ENCODE measurements at places on chromosomes 16 and 17.

GRCh38 chr16:2022723-2023091 lies 3.1 kb downstream of the NPW start:
- no peak for DNase-seq

- DNase-seq, result no peak
Measured at GRCh38 chr16:87233928-87234327, 83.3 kb downstream of the C16orf95 start.

GRCh38 chr17:76009969-76010661 lies 9.5 kb downstream of the CDK3 start:
- DNase-seq, result no peak

DNA sequence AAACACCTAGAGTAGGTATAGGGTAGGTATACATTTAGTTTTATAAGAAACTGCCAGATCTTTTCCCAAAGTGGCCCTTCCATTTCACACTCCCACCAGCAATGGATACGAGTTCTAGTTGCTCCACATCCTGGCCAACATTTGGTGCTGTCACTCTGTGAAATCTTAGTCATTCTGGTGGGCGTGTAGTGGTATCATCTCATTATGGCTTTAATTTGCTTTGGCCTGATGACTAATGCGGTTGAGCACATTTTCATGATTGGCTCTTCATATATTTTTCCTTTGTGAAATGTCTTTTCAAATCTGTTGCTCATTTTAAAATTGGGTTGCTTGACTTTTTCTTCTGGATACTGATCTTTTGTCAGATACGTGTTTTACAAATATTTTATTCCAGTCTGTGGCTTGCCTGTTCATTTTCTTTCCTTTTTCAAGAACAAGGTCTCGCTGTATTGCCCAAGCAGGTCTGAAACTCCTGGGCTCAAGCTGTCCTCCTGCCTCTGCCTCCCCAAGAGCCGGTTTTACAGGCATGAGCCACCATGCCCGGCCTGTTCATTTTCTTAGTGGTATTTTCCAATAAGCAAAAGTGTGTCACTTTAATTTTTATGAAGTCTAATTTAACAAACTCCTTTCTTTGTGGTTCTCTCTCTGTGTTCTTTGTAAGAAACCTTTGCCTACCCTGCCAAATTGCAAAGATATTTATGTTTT lies 192.4 kb downstream of the SEC14L1 start:
- DNase-seq, result no peak

DNA sequence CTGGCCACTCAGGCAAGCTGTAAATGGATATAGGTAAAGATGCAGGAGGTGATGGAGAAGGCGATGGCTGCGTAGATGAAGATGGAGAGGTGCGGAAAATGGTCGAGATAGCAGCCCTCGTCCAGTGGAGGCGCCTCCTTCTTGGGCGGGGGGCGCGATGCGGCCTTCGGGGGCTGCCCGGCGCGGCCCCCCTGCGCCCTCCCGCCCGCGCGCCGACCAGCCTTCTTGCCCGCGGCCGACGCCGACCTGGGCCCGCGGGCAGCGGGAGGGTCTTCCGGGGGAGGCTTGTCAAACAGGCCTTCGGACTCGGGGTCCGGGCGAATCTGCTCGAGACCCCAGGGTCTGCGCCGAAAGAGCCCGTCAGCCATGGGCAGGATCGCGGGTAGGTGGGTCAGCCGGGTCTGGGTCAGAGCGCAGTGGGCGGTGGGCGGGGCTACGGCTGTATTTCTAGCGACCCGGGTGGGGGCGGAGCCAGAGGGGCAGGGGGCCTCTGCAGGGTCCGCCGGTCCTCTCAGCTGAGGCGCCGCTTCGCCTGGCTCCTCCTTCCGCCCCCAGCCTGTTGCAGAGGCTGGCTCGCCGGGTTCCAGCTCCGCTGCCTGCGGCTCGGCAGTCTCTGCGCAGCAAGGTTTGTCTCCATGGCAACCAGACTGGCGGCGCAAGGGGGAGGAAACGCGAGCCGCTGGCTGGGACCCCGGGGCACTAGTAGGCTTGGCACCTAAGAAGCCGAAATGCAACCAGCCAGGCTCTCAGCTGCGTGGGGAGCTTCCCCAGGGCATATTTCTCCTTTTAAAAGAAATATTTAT lies 14.4 kb downstream of the MIS12 start:
- peak; percentile 53 for DNase-seq

GRCh38 chr16:56691885-56692284 lies 9.6 kb downstream of the MT1X start:
- no peak for DNase-seq

- DNase-seq, result no peak
Measured at GRCh38 chr17:66730461-66730923, 104.4 kb upstream of the CACNG5 start.

- DNase-seq, result no peak
Measured at GRCh38 chr16:52022980-52023379, 524.0 kb downstream of the TOX3 start.

GRCh38 chr17:77842528-77843147 lies 115.9 kb upstream of the TNRC6C start:
- no peak for DNase-seq

GRCh38 chr16:66894948-66895688 lies 14.8 kb downstream of the PDP2 start:
- DNase-seq, result peak; percentile 22

DNA sequence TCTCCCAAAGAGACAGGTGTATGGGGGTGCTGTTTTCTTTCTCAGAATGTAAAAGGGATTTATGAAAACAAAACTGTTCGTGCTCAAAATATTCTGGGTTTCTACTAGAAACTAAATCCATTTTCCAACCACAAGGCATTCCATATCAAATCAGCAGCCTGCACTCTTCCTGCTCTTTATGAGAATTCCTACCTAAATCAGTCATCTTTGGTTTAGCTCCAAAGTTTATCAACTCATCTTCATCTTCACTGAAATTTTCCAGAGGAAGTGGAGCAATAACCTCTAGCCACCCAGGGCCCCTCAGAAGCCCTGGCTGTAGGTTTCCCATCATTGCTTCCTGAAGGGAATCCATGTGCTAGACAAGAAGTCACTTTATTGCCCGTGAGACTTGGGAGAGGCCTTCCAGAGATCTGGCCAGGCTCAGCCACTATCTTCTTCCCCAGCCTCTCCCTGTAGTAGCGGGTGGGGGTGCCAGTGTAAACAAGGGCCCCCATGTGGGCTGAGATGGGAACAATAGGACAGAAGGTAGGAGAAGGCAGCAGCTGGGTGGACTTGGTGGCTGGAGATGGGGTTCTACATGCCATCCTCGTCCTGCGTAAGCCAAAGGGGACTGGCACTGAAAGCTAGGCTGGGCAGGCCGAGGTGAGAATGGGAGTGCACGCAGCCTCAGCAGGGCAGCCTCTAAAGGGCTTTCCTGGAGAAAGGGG lies 22.0 kb upstream of the ALDH3A1 start:
- no peak for DNase-seq

GRCh38 chr17:36048066-36048465 lies 16.0 kb upstream of the CCL18 start:
- DNase-seq, result no peak

- no peak for DNase-seq
Measured at GRCh38 chr16:81879625-81880024, 100.5 kb downstream of the PLCG2 start.

DNA sequence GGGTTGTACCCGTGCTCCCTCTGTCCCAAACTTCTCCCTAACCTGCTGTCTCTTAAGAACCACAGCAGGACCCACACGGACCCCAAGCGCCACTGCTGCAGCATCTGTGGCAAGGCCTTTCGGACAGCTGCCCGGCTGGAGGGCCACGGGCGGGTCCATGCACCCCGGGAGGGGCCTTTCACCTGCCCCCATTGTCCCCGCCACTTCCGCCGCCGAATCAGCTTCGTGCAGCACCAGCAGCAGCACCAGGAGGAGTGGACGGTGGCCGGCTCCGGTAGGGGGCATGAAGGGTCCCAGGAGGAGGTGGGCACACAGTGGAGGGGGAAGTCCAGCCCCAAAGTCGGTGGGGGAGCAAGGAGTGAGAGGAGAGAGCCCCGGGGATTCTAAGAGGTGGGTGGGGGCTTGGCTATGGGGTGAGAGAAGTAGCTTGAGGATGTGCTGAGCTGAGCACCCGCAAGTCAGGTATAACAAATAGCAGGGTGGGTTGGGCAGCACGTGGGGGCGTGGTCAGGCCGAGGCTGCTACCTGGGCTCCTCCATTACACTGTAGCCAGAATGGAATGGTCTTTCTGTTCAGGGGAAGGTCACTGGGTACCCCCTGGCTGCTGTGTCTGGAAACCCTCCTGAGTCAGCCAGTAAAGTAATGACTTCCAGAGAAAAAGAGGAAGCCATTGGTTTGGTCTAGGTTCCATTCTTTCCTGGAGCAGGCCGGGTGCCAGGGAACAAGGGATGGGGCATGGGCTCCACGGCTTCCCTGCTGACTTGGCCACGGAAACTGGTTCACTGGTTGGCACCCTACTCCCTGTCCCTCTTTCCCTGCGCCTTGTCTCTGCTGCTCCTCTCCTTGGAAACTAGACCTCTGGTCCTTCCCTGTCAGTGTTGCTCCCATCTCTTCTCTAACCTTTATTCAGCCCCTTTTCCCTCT lies 7.1 kb downstream of the PRSS53 start:
- no peak for DNase-seq

- no peak for DNase-seq
Measured at GRCh38 chr17:64126918-64127317, 3.0 kb downstream of the ERN1 start.

DNA sequence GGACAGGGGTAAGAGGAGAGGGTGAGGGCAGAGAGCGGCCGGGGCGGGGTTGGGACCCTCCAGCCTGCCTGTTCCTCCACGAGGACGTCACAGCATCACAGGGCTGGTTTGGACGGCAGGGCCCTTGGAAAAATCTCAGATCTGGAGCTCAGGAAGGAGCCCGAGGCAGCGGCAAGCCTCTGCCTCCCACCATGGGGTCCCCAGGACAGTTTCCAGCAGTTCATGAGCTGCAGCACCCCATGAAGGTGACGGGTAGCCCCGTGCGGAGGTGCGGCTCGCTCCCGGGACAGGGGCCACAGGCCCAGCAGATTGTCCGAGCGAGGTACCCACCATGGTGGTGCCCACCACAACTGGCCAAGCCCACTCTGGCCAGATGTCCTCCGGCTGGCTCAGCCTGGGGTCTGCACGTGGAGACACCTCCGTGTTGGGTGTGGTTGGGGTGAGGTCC lies 21.3 kb downstream of the TPSD1 start:
- no peak for DNase-seq

DNA sequence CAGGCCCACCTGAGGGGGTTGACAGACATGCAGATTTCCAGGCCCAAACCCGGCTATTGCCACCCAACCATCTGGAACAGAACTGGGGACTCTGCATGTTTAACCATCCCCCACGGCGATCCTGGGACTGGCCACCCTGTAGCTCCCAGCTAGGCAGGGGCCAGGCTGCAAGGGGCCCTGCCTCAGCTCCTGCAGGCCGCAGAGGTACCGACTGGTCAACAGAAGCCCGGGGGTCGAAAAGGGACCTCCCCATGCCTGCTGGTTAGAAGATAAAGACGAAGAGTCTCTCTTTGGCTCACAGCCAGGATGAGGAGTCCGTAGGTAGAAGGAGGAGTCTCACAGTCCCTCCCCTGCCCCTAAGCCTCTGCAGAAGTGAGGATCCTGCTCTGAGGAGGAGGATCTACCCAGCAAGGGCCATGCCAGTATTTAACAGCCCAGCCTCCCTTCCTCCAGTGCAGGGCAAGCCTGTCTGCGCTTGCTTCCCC lies 223.4 kb upstream of the TNRC6C start:
- DNase-seq, result no peak

DNA sequence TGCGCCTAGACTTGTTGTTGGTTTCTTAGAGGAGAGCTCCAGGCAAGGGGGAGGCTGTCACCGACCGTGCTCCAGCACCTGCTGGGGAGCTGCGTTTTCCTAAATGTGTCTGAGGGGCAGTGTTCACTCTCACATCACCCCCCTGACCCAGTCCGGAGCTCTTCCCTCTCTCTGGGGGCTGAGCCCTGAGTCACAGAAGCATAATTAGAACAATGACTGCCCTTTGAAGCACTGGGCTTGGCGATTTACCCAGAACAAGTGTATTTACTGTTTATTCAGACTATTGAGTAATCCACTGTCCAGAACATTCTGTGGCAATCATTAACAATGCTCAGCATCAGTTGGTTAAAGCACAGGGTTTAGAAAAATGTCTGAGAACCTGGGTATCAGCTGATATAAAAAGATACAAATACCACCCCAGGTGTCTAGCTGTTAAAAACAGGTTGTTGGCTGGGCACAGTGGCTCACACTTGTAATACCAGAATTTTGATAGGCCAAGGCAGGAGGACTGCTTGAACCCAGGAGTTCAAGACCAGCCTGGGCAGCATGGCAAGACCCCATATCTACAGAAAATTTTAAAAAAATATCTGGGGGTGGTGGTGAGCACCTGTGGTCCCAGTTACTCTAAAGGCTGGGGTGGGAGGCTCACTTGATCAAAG lies 8.1 kb downstream of the CES4A start:
- DNase-seq, result no peak

DNA sequence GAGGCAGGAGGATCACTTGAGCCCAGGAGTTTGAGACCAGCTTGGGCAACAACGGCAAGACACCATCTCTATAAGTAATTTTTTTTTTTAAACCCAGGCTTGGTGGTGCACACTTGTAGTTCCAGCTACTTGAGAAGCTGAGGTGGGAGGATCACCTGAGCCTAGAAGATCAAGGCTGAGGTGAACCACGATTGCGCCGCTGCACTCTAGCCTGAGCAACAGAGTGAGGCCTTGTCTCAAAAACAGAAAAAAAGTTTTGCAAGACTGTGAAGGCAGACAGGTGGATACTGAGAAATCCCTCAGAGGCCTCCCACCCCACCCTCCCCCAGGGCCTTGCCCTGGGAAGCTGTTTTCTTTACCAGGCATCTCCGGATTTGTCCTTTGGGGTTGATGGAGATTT lies 125.4 kb downstream of the MGAT5B start:
- DNase-seq, result no peak

GRCh38 chr16:22810226-22810625 lies 3.7 kb upstream of the HS3ST2 start:
- DNase-seq, result no peak

GRCh38 chr17:29567554-29568330 lies 759 bp upstream of the TP53I13 start:
- DNase-seq, result peak; percentile 37

- no peak for DNase-seq
Measured at GRCh38 chr17:56142325-56142724, 10.9 kb upstream of the ANKFN1 start.

DNA sequence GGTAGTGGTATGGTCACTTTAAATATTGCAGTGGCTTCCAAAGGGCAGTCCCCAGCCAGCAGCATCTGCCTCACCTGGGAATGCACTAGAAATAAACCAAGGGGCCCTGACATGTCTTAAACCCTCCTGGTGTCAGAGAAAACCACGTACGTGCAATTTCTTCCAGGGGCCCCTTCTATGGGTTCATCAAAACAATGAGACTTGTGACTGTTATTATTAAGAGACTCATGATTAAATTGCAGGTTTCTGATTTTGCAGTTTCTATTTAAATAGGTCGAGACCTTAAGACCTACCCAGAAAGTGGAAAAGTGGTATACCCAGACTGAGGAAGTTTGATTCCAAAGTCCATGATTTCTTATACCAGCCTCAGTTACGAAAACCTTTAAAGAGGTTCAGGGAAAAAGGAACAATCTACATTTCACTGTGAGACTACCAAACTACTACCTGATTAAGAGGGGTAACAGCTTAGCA lies 746 bp upstream of the POLG2 start:
- DNase-seq, result no peak

DNA sequence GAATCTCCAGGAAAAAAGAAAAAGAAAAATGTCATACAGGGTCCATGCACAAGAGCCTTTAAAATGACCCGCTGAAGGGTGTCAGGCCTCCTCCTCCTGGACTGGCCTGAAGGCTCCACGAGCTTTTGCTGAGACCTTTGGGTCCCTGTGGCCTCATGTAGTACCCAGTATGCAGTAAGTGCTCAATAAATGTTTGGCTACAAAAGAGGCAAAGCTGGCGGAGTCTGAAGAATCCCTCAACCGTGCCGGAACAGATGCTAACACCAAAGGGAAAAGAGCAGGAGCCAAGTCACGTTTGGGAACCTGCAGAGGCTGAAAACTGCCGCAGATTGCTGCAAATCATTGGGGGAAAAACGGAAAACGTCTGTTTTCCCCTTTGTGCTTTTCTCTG lies 845 bp downstream of the STH start:
- DNase-seq, result no peak

Data from stimulated activated CD8-positive, alpha-beta memory T cell treated with anti-CD3 and anti-CD28 coated beads, Interleukin-15, amount 100 ng/mL, for 1 hour (primary cell).